ENCODE measurements at places on chromosomes 16 and 17.

DNA sequence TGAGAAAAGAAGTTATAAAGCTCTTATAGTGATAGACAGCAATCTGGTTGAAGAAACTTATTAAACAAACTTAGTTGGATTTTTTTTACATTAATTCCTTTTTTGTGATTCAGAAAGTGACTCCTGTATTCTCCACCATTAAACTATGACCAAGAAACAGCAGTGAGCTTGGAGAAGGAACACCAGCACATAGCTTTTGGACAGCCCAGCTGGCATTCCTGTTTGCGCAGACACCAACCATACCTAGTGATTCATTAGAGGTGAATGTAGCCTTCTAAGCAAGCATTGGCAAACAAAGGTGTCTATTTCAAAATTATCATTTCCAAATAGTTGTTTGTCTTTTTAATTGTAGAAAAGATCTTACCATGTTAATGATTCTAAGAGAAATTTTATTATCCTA is 94.4 kb downstream of the STXBP4 start:
- DNase-seq = peak; percentile 37

GRCh38 chr16:89613231-89613953 is at the start of gene DPEP1:
DPEP1 (plus strand) TSS chr16:89613642; CDS start chr16:89630411, 16,769 bp downstream.
- DNase-seq = no peak

DNA sequence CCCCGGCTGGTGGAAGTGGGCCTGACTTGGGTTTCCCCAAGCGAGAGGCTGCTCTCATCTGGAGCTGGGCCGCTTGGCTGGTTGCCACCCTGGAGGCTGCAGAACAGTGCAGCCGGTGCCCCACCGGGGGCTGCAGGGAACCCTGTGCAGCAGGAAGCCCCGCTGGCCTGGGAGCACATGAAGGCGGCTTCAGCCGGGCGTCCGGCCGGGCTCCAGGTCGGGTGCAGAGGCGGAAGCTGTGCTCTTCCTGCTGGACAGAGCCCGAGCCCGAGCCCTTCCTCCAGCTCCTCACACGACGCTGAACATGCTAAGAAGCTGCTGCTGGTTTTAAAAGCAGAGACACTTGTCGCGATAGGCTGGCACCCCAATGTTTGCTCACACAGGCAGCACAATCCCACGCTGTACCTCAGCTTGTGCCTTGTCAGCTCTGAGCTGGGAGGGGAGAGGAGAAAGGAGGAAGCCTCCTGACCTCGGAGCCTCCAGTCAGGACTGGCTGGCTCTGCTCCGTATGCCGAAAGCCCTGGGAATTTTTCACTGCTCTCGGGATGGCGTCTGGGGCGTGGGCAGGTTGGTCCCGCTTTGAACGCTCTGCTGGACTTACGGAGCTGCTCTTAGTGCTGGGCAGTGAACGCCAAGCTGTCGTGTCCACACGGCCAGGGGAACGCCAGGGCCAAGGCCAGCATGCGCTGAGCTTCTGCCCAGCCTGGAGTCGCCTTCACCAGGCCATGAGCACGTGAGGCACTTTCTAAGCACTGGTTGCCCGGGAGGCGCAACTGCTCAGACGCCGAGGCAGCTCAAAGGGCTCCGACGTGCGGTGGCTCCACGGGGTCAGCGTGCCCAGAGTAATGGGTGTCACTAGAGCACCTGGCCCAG is 8.8 kb downstream of the CDK5R1 start:
- DNase-seq = no peak

- no peak for DNase-seq
These were observed 796 bp downstream of the NT5M start for GRCh38 chr17:17303847-17304490.

- no peak for DNase-seq
These were observed 194.9 kb upstream of the CDH11 start for GRCh38 chr16:65316808-65317207.

GRCh38 chr17:79294459-79295071 is 219.9 kb downstream of the ENGASE start:
- no peak for DNase-seq

Measured in kidney epithelial cell (primary cell).